ENCODE measurements at places on chromosomes 1 and 21.
A peak's percentile ranks its signal among the peaks of the same experiment; 100 is the strongest.

GRCh38 chr1:9234223-9235095 lies at the start of gene H6PD:
Gene H6PD (plus strand): TSS chr1:9234774. CDS start chr1:9244935, 10,161 bp downstream.
- peak; percentile 49 for DNase-seq

DNA sequence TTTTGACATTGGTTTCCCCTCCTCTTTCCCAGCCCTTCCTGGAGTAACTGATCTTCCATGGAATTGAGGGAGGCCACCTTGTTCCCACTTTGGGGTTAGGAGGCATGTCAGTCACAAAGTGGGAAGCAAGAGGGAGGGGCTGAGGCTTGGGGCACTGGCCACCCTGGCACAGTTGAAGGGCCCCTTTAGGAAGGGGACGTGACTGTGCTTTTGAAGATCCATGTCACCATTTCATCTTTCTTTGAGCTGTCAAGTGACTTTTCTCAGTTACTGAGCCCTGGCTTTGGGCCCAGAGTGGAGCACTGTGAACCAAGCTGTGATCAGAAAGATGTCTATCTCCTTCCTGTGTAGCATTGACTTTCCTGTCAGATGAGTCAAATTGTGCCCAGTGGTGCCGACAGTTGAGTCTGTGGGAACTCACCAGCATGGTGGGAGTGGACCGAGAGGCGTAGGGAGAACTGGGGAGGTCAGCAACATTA lies 38.5 kb upstream of the TDRD10 start:
- no peak for DNase-seq

DNA sequence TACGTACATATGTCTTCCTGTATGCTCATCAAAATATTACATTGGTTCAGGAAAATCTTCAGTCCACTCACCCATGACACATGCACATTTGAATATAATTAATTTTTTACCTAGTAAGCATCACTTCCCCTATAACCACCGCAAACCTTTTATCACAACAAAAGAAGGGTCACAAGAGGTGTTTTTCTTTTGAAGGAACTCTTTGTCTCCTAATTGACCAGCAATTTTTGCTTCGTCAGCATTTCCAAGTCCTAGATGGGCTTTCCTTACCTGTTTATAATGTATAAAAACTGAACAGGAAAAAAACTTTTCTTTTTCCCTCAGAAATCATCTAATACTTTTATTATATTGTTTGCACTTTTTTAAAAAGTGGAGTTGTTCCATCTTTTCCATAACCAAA lies 631.3 kb downstream of the PLA2G4A start:
- no peak for DNase-seq

- no peak for DNase-seq
Observed at GRCh38 chr1:205328476-205328875, 6.9 kb upstream of the NUAK2 start.

DNA sequence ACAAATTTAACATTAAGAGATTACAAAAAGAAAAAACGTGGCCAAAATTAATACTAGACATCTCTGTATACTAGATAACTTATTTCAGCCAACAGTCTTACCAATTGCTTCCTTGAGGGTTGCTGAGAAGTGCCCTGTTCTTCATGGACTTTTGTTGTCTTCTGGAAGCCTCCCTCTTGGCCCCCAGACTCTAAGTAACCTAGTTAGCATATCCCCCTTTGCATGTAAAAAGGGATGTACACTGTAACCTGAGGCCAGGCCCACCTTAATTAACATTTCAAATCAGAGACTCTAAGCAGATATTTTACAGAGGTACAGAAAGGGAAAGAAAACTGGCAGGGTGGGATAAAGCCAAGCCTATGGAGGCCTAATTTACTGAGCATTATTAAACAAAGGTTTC lies 1047.3 kb downstream of the ADGRL2 start:
- DNase-seq: no peak

DNA sequence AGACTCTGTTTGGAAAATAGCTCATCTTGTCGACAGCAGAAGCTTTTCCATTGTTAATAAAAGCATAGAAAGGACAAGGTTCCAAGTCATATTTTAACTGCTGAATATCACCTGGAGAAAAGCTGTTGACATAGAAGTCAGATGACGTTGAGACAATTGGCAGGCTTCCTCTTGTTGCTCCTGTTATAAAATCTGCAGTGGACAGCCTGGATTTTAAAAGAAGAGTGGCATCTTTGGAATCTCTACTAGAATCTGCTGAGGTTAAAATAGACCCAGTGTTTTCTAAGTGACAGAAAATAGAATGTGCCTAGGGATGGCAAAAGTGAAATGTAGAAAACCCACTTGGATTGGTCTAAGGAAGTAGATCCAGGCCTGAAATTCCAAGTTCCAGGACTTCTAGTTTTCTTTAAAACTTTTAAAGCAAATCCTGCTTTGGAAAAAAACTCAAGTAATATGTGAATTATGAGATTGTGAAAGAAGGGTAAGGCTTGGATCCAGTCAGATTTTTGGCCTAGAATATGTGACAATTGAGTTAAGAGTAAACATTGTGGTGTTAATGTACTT lies 53.6 kb upstream of the NEXN start:
- no peak for DNase-seq

- DNase-seq: no peak
Observed at GRCh38 chr1:32948905-32949304, 15.7 kb downstream of the RNF19B start.

DNA sequence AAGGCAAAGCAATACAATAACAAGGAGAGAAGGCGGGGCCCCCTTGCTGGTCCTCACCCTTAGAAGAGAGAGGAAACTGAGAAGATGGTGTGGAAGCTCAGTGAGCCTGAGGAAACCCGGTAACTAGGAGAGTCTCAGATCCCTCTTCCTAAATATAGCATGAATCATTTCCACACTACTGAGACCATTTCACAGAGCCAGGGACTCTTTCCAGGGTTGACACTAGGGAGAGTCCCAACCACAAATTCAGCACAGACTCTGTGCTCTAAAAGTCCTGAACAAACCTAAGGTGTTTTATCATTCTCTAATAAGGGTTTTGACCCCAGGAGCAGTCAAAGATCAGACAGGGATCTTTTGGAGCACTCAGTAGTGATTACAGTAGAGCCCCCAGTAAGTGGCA lies 647.7 kb downstream of the KCNT2 start:
- no peak for DNase-seq

GRCh38 chr1:91730801-91731732 lies 154.9 kb downstream of the TGFBR3 start:
- DNase-seq: no peak

- no peak for DNase-seq
Observed at GRCh38 chr1:14543191-14543840, 55.2 kb upstream of the KAZN start.

GRCh38 chr1:40372658-40373322 lies 737 bp upstream of the SMAP2 start:
- DNase-seq: no peak

DNA sequence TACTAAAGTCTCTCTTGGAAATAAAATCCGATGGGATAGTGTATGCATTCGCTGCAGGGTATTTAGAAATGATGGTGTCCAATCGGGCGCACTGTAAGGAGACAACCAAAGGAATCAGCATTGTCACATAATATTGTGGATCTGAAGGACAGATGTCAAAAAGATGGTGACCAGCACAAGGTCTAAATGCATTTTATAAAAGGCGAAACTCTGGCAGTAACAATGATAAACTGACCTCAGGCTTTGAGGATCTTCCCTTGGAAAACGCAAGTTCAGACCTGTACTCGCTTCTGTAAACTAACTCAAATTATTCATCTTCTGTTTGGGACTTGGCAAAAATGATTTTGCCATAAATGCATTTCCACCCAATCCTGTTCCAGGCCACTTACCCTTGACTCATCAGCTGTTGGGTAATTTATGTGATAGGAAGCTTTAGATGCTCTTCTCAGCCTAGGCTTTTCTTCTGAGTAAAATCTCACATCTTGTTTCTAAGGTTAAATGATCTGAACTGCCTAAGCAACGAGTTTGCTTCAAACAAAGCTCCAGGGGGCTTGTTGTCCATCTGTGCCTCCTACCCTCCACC lies 33.8 kb downstream of the STPG1 start:
- DNase-seq: no peak

DNA sequence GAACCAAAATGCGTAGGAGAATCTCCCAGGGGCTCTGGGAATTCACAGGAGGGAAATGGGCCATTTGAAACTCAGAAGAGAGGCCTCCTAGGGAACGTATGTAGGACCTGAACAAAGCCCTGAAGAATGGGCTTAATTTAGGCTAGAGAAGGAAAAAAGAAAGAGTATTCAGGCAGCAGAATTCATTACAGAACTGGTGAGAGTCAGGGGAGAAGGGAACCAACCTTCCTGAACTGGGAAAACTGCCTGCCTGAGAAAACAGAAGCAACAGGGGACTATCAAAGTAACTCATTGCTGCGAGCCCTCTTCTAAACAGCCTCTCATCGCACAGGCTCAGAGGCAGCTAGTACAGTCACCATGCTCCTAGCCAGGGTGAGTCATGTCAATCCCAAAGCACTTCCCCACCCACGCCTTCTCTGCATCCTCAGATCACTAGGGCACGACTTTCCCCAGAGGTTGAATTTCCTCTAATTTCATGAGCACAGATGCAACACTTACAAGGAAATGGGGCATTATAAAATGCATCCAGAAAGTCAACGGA lies 98.1 kb downstream of the ADSS2 start:
- DNase-seq: no peak

DNA sequence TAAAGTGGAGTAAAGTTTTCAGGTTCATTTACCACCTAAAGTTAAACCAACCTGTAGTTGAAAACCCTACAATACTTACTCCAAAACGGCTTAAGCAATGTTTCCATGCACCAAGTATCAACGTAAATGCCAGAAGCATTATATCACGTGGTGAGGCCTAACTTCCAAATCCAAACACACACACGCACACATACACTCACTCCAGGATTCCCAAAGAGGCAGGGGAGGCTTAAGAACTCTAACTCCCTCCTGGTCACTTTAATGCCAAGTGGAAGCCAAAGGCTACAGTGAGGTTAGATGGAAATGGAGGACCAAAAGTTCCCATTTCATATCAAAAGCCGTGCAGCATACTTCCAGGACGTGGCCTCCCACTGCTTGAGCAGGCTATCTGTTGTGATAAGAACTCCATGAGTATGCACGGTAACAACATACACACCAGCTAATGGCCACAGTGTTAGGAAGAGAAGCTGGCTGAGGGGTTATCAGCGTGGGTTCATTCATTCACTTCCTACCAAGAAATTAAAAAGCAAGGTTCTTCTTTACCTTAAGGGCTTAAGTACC lies 224.1 kb downstream of the SLC45A1 start:
- no peak for DNase-seq

GRCh38 chr1:173255214-173255813 lies 48.2 kb upstream of the TNFSF4 start:
- no peak for DNase-seq

DNA sequence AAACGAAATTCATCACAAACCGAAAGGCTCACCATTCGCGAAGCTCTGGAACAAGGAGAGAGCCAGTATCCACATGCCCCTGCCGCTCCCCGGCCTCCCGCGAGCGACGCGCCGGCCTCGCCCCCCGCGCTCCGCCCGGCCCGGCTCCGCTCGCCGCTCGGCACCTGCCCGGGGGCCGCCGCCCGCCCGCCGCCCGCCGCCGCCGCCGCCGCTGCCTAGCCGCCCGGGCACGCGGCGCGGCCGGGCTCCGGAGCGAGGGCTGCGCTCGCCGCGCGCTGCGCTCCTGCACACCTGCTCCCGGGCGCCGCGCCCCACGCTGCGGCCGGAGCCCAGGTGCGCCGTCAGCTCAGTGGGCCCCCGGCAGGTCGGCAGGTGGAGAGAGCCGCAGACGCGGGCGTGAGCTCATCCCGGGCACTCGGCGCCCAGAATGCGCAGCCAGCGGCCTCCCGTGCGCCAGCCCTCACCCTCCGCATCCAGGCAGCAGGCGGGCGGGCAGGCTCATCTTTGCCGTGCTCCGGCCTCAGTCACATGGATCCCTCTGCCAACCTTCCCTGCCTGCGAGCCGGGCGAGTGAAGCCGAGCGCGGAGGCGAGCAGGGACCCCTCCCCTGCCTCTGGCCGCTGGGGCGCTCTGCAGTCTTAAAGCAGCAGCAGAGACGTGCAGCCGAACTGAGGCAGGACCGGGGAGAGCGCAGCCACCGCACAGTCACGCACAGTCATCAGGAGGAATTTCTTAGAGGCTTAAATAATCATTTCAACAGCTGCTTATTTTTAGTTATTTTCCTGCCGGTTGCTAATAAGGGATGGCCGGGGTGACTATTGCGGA lies at the start of gene DSCAM:
Gene DSCAM, minus strand, starts transcription at position 572 of the 825 bp plus-strand sequence. Its CDS starts 497 bp downstream, at position 75.
- peak; percentile 25 for DNase-seq

- DNase-seq: no peak
Observed at GRCh38 chr1:2459757-2460156, 16.3 kb upstream of the PLCH2 start.

DNA sequence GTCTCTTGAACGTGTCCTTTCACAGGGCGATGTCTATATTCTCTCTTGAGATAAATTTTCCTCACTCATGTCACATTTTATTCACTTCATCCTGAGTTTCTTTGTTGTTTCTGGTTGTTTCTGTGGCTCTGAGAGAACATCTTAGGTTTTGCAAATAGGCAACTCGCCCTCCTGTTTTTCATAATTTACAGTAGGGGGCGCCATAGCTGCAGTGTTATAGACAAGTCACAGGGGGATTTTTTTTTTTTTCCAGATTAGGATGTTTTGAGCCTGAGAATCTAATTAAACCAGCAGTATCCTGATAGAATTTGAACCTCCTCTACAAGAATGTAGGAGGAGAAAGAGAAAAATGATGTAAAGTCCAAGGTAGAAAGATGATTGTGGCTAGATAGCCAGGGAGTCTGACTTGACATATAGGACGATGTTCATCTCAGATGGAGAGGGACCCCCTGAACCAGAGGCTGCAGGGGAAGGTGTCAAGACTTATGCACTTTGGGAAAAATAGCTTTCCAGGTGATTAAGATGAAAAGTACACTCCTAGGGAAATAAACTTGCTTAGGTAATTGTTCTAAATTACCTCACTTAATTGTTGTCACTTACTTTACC lies 76.3 kb downstream of the ZP4 start:
- no peak for DNase-seq

GRCh38 chr1:52727956-52728656 lies 1.9 kb downstream of the ZYG11B start:
- no peak for DNase-seq

GRCh38 chr1:9882296-9882944 lies 27.6 kb downstream of the CTNNBIP1 start:
- no peak for DNase-seq

GRCh38 chr1:178371235-178371634 lies 125.5 kb downstream of the CLEC20A start:
- no peak for DNase-seq

- DNase-seq: no peak
Observed at GRCh38 chr1:3000671-3001470, 20.4 kb upstream of the ACTRT2 start.

DNA sequence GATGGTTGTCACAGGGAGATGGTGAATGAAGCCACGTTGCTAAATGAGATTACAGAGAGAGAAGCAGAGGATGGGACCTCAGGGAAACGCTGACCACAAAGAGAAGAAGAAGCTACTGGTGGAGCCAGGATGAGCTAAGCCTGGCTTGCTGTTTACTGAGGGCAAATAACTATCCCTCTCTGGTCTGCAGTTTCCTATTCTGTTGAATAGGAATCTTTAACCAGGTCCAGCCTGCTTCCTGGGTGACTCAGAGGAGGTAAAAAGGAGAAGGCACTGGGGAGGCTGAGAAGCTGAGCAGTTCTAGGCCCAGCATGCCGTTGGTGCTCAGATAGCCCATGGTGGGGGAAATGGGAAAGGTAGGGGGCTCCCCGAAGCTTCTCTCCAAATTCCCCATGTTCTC lies 29.6 kb downstream of the DMBX1 start:
- DNase-seq: no peak

All from DMS79 (cell line).